ENCODE measurements at places on chromosomes 12 and 14. TPM values are rescaled to one million over a fixed set of nuclear protein-coding genes. Genes with fewer than 3 reads are reported as not detected.

DNA sequence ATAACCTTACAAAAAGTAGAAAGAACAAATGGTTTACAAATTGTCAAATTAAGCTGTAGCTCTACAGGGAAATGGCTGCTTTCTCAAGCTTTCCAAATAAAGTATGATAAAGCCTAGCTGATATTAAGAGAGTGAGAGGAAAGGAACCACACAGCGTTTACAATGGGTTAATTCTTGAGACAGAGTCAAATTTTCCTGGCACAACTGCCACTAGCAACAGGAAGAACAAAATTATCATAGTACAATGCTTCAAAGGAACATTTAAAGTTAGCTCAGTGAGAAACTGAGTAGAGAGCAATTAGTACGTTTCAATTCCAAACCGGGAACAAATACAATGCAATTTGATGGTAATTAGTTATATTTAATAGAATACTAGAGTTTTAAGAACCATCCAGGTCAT is 116.0 kb downstream of the PPP1R12A start:
- no peak for DNase-seq

DNA sequence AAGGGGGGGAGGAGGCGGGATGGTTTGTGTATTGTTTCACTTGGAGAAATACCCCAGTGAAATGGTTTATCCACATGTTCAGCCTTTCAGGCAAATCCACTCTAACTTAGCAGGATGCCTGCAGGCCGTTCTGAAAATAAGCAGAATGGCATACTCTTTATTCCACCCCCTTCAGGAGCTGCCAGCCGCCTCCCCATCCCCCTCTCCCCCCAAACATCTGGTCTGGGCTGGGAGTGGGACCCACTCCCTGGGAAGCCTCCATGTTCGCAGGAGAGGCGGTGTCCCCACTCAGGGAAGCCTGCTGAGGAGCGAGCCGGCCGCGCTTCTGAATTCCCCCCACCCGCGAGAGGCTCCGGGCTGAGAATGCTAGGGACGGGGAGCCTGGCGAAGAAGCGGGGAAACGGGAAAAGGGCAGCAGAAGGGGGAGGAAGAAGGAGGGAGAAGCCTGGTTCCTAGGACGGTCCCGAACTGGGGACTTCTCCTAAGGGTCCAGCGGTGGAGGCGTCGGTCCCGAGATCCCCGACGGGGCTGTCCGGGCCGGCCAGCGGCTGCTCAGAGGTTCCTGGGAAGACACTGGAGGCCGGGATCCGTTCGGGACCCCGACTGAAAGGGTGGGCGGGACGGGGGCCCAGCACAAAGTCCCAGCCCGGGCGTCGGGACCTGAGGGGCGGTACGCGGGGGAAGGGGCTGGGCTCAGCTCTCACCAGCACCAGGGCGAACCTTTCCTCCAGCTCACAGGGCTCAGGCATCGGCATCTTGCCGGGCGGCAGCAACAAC is 666 bp downstream of the FMNL3 start:
- peak; percentile 21 for DNase-seq

DNA sequence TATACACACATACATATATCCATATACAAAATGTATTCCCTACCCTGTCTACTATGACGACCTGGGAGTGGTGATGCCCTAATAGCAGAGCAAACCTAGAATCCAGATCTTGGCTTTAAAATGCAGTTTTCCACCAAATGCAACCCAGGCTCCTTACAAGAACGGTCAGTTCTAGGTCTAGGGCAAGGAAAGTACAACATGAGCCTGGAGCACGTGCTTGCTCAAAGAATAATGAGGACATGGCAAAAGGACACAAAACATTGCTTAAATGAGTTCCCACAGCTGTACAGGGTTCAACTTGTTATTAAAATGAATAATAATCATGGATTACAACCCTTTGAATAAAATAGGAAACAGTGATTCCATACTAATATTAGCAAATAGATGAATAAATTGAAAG is 94.7 kb downstream of the TMCC3 start:
- no peak for DNase-seq

DNA sequence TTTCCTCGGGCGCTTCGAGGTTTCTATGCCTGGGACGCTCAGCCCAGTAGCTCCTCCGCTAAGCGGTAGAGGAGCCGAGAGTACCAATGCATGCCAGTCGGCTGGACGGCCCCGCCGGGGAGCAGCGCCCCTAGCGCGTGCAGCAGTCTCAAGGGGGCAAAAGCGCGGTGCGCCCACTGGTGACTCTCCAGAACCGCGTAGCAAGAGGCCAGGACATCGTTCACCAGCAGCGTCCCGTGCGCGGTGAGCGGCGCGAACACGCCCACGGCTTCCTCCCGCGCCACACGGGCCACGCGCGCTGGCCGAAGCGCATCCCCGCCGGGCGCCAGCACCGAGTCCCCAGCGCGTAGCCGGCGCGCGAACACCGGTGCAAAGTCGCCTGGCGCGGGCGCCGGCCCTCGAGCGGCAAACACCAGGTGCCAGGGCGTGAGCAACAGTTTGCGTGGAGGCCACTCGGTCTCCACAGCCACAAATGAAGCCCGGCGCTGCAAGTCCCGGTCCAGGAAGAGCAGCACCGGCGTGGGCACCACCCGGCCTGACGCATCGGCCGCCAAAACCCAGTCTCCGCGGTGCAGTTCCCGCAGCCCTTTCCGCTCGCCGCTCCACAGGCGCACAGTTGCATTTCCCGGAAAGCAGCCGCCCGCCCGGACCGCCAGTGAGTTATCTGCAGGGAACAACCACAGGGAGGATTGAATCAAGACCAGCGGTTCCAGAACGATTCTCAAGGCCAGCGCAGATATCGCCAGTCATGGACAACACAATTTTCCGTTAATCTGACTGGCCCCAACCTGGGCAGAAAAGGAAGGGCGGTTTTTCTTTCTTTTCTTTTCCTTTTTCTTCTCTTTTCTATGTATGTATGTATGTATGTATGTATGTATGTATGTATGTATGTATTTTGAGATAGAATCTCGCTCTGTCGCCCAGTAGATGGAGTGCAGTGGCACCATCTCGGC is 4.5 kb downstream of the DHH start:
- DNase-seq, result peak; percentile 34

- no peak for DNase-seq
Observed at GRCh38 chr14:103001226-103001625, 56.1 kb downstream of the CDC42BPB start.

DNA sequence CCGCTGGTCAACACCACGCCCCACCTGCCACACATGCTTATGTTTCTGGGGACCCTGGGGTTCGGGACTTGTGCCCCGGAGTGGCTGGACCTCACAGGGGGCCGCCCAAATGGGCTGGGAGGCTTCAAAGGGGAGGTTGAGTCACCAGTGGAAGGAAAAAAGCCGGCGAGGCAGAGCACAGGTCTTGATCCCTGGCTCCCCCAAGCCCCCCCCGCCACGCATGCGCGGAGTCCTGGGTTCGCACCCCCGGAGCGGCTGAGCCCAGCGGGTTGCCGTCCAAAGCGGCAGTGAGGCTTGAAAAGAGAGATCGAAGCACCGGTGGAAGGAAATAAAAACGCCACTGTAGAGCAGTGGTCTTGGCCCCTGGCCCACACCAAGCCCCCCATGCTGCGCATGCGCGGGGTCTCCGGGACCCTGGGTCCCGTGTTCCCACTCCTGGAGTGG is 313.5 kb downstream of the ALG10 start:
- no peak for DNase-seq

DNA sequence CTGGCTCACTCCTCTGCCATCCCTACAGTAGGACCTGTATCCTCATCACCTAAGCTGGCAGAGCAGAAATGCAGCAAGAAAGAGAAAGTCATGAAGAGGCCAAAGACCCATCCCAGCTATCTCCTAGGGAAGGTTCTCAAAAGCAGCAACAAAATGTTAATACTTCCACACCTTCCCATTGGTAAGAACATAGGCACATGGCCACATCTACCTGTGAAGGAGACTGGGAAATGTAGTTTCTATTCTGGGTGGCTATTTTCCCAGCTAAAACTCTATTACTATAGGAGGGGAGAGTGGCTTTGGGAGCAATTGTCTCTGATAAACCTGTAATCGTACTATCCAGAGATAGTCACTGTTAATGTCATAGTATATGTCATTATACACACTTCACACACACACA is 13.7 kb upstream of the EIF2B2 start:
- DNase-seq, result no peak

The SDS gene
- not detected for total RNA-seq

The KLHL33 gene
- total RNA-seq, result 2.2 TPM

The ERBB3 gene
- 165 TPM for total RNA-seq

The RPL10L gene
- not detected for total RNA-seq

The CFAP251 gene
- total RNA-seq, result 3.3 TPM

The CRIP1 gene
- total RNA-seq, result 26.4 TPM

The GYS2 gene
- not detected for total RNA-seq

The VSIG10 gene
- 36.7 TPM for total RNA-seq

All from tibial nerve (tissue), 4 donors.